ENCODE measurements at places on chromosomes 12 and 14.

GRCh38 chr12:77924703-77925102 lies 94.0 kb downstream of the NAV3 start:
- DNase-seq, result no peak

- DNase-seq, result no peak
Observed at GRCh38 chr14:73723797-73724661, 9.8 kb upstream of the PNMA1 start.

GRCh38 chr12:64903479-64904152 lies 79.2 kb downstream of the TBC1D30 start:
- DNase-seq, result no peak

GRCh38 chr12:122486805-122487426 lies 13.8 kb downstream of the ZCCHC8 start:
- DNase-seq, result no peak

DNA sequence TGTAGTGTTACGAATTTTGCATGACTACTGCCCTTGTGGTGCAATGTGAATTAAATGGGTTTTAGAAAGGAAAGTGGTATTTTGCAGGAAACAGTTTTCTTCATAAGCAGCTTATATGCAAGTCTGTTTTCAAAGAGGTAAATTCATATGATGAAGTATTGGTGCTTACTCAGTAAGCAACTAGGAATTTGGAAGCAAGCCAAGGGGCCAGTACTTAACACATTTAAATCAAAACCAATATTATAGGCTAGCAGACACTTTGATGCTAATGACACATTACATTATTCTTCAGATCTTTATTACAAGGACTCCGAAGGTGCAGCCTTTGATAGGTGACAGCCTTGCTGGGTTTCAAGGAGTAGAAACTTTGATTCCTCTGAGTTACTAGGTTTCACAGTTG lies 23.1 kb downstream of the MGAT4C start:
- no peak for DNase-seq

- DNase-seq, result no peak
Observed at GRCh38 chr12:26614011-26614616, 218.9 kb downstream of the ITPR2 start.

GRCh38 chr14:69475194-69475818 lies 9.2 kb upstream of the PLEKHD1 start:
- DNase-seq, result no peak

DNA sequence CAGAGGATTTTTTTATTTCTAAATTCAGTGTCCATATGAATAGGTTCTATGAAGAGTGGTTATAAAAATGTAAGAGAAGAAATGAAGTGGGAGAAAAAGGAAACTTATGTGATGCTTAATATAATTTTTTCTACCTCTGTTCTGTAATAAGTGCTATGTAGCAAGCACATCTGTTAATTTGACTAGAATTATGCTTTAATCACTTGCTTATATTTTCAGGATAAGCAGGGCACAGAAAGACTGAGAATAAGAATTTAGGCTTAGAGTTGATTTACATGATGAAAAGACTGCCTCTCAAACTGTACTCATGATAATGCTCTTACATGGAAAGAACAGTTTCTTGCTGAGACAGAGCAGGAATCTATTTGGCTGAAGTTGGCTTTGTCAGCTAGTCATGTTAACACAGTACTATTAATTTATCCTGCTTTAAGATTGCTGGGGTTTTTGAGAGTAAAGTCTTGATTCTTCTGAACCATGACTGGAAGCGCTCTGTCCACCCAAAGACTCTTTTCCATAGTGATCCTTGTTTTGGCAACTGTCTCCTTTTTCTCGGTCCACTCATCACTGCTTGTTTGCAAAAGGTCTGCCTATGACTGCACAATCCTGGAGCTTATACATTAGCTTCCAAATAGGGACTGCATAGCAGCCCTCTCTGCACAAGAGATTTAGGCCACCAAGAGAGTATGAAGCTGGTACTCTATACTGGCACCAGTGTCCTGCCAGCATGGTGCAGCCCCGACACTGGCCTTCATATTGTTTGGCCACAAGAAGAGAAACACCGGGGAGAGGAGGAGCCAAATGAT lies 98.8 kb downstream of the AKAP6 start:
- no peak for DNase-seq

DNA sequence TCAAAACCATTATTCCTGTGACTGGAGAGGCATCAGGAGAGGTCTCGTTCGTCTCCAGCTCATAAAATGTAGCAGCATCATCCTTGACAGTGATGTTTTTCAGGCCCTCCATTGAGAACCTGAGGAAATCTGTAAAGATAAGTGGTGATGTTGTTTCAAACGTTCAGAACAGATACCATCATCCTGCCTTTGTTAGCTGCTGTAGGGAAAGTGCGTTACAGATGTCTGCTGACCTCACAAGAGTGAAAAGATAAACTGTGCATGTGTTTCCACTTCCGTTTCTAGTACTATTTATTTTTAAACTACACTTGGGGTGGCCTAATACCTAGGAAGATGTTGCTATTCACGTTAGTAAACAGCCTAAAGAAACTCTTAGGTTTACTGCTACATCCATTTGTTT lies 28.4 kb downstream of the BCL2L14 start:
- no peak for DNase-seq

DNA sequence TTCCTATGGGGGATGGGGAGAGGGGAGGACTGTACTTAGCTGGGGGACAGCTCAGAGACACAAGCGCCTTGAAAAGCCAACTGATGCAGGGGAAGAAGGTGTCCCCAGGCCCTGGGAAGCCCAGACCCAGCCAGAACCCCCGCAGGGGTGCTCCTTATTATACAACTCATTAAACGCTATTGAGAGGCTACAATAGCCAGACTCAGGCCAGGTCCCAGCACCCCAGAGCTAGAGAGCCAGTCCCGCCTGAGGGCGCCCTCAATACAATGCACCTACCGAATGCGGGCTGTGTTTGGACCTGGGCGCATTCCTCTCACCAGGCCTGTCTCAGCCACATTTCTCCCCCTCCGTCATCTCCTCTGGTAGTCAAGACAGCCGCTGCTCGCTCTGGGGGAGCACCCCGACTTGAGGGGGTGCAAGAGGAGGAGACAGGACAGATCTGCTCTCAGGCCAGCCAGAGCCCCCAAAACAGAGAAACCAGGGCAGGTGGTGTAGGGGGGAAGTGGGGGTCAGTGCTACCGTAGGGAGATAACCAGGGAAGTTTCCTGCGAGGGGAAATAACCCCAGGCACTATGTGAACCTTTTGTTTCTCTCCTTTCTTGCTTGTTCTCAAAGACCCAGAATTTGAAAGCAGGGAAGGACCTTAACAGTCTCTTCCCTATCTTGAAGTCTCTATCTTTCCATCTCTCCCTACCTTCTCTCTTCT lies 6.1 kb upstream of the ASIC1 start:
- no peak for DNase-seq

DNA sequence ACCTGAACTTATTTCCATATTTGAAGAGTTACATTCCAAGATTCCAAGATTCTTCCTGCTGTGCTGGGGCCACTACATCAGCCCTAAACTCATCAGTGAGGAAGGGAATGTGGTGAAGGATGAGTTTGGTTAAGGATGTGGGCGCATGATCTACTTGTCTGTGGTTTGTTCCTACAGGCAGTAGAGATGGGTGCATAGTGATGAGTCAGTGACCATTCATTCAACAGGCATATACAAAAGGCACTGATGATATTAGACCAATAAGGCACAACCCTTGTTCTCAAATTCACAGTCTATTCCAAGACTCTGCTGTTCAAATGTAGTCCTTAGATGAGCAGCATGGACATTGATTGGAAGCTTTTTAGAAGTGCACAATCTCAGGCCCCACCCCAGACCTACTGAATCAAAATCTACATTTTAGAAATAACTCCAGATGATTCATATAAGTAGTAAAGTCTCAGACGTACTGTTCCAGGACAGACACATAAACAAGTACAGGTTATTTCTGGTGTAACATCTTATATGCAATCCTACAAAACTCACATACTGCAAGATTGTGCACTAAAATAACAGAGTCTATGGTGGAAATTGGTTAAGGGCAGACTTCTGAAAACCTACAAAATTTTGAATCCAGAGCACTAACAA lies 47.7 kb upstream of the MAP3K9 start:
- no peak for DNase-seq

DNA sequence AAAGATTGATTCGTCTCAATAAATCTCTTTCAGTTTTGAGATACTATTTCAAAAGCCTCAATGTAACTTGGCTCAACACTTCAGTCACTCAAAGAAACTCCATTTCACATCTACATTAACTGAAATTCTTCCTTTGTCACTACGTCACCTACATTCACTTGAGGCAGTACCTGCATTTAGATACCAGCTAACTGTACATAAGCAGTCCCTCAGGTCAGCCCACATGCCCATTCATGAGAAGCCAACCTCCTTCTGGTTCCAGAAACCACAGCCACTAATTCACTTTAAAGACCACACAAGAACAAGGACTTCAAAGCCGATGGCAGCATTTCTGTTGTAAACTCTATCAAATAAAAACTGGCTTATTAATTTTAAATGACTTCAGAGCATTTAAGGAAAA lies 43.0 kb downstream of the SETD3 start:
- DNase-seq, result no peak

GRCh38 chr14:77028384-77029231 lies at the start of gene IRF2BPL:
Gene IRF2BPL, minus strand, starts transcription at chr14:77028708. Its CDS starts 916 bp downstream, at chr14:77027792.
- DNase-seq, result peak; percentile 94

DNA sequence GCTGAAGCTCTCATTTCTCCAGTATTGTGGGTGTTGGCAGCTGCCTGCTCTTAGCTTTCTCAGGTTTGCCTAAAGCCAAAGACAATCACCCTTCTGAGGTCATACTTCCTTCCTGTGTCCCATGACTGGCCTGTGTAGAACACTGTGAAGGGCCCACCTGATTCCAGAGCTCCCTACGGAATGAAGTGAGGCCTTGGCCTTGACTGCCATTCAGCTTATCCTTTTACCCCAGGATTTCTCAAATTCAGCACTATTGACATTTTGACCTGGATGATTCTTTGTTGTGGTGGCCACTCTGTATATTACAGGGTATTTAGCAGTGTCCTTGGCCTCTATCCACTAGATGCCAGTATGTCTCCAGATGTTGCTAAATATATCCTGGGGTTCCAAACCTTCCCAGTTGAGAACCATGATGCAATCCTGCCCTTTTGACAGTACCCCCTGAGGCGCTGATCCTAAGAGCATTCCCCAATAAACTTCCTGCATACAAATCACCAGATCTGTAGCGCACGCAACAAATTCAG lies 112.3 kb upstream of the KRR1 start:
- no peak for DNase-seq

- no peak for DNase-seq
Observed at GRCh38 chr14:34223373-34224148, 238.5 kb downstream of the SPTSSA start.

- no peak for DNase-seq
Observed at GRCh38 chr14:61812347-61813095, 50.3 kb downstream of the SNAPC1 start.

GRCh38 chr12:132353811-132354210 lies 24.4 kb upstream of the GALNT9 start:
- DNase-seq, result no peak

- no peak for DNase-seq
Observed at GRCh38 chr12:52390739-52391617, 5.5 kb upstream of the KRT84 start.

DNA sequence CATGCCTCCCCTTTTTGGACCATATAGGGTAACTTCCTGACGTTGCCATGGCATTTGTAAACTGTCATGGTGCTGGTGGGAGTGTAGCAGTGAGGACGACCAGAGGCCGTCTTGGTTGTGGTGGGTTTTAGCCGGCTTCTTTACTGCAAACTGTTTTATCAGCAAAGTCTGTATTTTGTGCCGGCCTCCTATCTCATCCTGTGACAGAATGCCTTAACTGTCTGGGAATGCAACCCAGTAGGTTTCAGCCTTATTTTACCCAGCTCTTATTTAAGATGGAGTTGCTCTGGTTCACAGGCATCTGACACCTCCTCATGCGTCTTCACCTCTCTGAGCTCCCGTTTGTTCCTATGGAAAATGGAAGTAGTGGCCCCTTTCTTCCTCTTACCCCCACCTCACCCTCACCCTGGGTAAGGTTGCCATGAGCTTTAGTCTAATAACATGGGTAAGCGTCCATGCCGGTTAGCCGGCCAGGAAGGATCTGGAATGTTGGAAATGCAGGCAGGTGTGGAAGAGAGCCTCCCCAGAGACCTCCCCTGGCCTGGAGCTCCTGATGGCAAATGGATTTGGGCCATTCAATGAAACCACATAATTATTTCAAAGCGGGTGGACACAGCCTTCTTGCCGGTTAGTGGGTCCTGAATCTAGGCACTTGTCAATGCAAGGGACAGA lies 18.6 kb downstream of the HHIPL1 start:
- DNase-seq, result no peak

- DNase-seq, result no peak
Observed at GRCh38 chr12:84290168-84290567, 622.4 kb downstream of the SLC6A15 start.

DNA sequence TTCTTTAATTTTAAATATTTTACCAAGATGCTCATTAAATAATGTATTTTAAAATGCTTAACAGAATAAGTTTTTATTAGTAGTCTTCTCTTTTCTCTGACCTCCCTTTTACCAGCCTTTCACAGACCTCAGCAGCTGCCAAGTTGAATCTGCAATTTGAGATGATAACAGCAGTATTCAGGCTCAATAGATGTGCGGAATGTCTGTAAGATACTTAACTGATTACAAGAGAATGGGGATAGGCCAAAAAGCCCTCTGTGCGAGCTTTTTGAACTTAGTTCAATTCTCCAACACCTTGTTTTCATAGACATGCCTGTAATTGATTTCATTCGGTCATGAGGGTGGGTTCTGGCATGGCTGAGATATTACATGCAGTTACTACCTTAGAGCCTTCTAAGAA lies 277.2 kb downstream of the TMTC2 start:
- no peak for DNase-seq

DNA sequence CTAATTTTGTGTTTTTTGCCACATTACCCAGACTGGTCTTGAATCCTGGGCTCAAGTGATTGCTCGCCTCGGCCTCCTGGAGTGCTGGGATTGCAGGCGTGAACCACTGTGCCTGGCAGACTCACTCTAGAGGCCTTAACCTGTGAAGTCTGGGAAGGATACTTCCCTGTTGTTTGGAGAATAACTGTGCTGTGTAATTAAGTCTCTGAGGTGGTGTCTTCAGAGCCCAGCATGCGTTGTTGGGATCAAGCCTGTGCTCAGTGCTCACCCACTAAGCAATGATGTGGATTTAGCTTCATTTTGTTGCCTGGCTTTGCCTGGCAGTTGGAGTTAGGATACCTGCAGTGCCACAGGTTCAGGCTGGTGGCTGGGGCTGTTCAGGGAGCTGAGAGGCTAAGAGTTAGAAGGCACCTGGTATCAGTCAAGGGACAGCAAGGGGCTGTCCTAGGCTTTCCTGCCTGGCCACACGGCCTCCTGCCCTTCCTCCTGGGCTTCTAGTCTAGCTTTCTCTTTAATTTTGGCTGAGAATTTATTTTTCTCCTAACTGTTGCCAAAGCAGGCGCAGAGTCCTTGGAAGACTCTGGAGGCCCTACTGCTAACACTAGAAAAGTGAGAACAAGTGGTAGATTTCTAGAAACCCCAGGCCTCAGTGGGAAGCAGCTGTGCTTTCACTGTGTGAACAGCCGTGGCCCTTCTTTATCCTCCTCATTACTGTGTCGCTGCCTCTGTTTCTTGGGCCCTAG lies 38.5 kb downstream of the EP400 start:
- no peak for DNase-seq

DNA sequence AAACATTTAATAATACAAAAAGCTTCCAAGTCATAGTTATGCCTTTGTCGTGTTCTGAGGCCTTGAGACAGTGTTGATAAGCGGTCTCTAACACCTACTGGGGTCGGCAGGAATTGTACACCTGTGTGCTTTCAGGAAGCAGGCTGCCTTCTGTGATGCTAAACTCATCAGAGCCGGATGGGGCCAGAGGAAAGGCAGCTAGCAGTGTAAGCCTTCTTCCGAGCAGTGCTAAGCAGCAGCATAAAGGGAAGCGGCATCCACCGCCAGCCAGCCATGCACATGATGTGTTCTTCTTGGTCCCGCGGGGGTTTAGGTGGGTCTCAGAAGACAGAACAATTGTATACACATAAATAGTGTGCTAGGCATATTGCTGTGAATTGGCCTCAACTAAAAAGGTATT lies 159.3 kb downstream of the SLC15A4 start:
- no peak for DNase-seq

Measured in NK-92 treated with Interleukin-12 subunit alpha and Interleukin-12 subunit beta, amount 100 ng/mL, for 24 hours (cell line).